Karpas-422 (cell line): ENCODE measurements at places on chromosomes 2 and 18.

DNA sequence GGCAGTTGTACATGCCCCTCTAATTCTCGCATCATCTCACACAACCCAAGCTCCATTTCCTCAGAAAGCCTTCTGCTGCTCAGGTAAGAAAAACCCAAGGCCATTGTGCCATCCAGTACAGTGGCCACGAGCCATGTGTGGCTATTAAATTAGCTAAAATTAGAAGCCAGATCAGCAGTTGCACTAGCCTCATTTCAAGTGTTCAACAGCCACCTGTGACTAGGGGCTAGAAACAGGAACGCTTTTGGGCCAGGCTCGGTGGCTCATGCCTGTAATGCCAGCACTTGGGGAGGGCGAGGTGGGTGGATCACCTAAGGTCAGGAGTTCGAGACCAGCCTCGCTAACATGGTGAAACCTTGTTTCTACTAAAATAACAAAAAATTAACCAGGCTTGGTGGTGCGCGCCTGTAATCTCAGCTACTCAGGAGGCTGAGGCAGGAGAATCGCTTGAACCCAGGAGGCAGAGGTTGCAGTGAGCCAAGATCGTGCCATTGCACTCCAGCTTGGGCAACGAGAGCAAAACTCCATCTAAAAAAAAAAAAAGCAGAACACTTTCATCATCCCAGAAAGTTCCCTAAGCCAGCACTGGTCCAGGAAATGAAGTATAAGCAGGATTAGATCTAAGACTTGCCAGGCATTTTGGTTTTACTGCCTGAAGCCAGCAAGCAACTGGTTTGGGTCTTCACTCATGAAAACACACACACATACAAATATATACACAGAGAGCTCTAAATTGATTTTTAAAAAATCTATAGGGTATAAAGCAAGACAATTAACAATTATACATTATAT is 35.7 kb downstream of the ATP8B1 start:
- DNase-seq, result no peak

- no peak for DNase-seq
Measured at GRCh38 chr18:78240101-78240500, 739.5 kb upstream of the SALL3 start.

DNA sequence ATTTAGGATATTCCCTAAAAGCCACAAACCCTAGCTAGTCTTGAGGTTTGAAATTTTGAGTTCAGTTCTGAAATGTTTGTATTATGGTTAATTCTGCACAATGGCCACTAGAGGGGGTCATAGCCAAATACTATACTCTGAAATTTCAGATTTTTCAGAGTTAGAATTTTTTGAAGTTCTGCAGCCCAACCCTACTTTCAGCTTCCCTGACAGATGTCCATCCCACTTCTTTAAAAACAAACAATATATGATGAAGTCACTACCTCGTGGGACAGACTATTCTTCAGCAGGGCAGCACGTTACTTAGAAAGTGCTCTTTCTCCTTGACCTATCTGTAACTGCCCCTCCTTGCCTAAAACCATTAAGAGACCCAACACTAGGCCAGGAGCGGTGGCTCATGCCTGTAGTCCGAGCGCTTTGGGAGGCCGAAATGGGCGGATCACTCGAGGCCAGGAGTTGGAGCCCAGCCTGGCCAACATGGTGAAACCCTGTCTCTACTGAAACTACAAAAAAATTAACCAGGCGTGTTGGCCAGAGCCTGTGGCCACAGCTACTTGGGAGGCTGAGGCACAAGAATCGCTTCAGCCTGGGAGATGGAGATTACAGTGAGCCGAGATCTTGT is 48.2 kb upstream of the PAPOLG start:
- DNase-seq, result peak; percentile 86

DNA sequence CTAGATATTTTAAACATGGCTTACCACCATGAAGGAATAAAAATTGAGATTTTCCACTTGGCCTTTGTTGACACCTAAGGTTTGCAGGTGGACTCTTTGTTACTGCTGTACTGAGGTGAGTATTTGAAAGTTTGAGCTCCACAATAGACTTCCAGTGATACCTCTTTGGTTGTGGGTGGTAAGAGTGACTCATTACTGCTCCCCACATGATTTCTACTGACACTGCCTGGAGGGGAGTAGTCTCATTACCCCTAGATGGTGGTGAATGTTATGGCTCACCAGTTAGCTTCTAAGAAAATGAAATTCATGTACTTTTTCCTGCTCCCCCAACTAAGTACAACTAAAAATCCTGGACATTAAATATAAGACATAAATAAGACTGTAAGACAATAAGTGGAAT is 1183.1 kb upstream of the TMEFF2 start:
- DNase-seq, result no peak

DNA sequence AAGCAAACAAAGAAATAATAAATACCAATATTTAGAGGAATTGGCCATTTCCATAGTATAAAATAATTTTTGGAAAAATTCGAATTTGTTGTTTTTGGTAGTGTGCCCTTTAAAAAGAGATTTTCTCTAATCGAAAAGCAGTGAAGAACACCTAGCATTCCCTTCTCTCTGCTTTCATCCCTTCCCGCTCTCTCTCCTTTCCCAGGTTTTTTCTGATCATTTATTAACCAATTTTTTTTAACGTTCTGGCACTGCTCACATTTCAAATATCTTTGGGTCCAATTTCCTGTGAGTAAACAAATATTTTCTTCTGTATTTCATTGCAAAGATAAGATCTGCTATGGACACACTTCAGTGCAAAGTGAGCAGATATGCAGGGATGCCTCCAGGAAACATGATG is 101.2 kb downstream of the ZNF407 start:
- DNase-seq, result no peak

DNA sequence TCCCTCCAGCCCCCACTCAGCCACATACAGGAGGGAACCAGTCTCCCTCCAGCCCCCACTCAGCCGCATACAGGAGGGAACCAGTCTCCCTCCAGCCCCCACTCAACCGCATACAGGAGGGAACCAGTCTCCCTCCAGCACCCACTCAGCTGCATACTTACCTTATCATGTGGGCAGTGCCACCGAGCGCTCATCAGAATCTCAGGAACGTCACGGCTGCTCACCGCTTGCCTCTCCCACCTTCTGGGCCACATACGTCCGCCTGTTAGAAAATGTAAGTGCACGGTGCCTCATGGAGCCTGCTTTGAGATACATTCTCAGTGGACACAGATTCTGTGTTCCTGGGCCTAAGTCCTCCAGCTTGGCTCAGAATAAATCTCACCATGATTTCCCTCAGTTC is 124.8 kb downstream of the PXDN start:
- no peak for DNase-seq

DNA sequence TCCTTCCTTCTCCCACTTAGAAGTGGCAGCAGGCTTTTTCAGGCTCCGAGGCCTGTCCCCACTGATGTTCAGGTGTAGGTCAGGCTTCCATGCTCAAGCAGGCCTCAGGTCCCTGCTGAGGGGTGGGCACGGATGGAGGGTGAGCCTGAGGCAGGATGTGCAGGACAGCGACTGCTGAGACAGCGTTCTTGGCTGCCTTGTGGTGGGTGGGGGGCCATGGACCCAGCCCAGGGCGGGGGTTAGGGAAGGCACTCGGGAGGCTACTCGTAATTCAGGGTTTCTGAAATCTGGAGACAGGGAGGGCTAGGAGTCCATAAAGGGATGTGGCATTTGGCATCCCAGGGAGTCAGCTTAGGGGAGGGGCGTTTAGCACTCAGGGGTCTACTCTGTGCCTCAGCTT is 30.3 kb downstream of the COLEC11 start:
- DNase-seq, result no peak

DNA sequence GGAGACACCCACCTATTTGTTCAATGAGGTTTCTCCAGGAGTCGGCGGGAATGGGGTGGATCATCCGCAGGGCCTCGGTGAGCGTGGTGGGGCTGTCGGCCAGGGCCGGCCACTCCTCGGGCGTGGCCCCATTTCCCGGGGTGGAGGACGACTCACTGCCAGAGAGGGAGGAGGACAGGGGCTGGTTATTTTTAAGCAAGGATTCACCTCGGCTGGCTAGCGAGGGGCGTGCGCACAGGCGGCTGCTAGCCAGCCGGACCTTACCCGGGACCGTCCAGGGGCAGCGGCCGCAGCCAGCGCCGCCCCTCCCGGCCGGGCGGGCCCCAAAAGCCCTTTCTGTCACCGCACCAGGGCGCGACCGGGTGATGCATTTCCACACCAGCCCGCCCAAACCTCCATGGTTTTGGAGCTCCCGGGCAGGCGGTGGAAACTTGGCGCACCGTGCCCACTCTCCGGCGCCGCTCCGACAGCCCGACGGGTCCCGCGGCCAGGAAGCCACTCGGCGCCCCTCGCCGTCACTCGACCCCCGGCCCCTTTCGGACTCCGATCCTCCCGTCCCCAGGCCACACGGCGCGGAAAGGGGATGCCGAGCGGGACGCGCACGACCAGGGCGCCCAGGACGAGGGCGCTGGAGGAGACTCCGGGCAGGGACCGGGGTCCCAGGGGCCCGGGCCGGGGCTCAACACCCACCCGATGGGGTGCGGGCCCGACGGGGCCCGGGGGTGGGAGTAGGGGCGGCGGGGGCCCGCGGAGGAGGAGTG is 57.1 kb downstream of the SNORC start:
- no peak for DNase-seq

DNA sequence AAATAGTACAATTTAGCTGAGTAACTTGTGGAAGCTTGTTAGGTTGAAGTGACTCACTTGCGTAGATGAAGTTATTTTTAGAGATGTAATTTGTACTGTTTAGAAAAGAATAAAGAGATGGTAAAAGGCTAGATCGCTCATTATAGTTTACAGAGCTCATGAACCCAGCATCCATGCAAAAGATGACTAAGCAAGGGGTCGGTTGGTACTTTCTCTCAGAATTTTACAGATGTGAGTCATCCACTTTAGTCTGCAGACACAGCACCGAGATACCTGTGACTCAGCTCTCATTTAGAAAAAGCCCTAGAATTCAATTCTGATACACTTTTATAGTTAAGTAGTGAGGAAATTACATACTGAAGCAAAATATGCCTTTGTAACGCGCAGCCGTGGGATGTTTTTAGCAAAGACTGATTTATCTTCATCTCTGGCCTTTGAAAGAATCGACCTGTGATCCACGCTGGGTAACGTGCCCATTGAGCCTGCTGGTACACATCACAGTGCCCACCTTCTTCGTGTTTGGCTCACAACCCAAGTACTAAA is 116.5 kb upstream of the FOSL2 start:
- DNase-seq, result no peak
